ENCODE measurements at places on chromosomes 1 and 21.

DNA sequence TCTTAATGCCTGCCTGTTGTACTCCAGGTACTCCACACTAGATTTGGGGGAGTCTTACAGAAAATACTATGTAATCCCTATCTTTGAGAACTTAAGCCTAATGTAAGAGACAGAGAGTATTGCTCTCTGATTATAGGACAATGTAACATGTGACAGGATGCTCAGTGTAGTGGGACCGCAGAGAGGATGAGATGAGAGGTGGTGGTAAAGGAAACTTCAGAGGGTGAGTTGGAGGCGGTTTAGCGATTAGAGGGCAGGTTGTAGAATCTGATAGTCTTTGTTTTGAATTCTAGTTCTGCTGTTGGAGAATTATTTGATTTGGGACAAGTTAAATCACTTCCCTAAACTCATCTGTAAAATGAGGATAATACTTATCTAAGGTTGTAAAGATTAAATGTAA is 5.4 kb downstream of the SOAT1 start:
- no peak for DNase-seq

GRCh38 chr21:28266061-28266460 is 726.6 kb downstream of the LTN1 start:
- DNase-seq: no peak

DNA sequence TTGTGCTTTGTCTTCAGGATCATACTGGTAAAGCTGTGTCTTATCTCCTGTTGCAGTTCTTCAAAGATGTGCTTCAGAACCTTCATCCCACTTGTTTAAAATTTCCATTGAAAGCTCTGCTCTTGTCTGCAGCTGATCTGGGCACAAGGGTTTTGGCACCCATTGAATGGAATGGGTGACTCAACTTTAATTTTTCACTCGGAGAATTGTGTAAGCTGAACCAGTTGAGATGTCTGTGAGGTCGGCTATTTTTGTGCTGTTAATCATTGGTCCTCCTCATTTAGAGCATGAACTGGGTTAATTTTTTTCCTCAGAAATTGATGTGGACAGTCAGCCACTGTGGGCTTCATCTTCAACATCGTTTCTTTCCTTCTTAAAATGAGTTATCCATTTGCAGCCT is 252.1 kb downstream of the TM2D1 start:
- DNase-seq: no peak

DNA sequence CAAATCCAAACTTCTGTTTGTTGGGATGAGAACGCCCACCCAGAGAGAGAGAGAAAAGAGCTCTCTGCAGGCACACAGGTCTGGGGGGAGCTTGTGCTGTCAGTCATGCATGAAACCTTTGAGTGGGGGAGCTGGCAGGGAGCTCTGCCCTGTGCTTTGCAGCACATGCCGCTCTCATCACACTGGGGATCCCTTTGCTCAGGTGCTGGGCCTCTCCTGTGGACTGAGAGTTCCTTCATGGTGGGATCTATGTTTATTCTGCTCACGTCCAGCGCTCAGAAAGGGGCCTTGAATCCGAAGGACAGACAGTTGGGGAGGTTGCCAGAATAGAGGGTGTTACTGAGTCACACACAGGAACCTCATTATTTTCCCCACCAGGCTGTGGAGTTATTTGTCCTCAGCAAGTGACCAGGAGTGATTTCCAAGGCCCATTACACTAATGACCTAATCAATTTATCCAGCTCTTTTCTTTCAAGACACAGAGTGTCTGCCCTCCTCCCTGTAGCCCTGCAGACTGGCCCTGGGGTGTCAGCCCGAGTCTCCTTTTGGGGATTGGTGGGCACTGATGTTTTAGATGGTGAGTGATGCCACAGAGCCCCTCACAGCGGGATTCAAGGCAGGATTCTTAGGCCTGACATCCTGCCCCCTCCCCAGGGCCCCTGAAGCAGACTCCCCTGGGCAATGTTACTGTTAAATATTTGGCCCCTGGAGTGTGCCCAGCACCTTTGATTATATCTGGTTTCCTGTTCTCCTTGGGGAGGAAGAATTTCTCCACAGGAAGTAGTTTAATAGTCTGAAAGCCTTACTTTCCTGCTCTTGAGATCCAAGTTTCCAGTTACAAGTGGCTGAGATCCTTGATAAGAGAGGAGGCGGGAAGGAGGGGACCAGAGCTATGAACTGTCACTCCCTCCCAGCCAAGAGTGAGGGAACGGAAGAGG is 22.3 kb downstream of the MYBPH start:
- DNase-seq: no peak

GRCh38 chr1:110951161-110951560 is 12.6 kb downstream of the LRIF1 start:
- DNase-seq: no peak

Measured in Calu3 (cell line).